ENCODE measurements at places on chromosomes 4 and X.

- no peak for DNase-seq
Observed at GRCh38 chrX:46582325-46582724, 8.8 kb downstream of the CHST7 start.

DNA sequence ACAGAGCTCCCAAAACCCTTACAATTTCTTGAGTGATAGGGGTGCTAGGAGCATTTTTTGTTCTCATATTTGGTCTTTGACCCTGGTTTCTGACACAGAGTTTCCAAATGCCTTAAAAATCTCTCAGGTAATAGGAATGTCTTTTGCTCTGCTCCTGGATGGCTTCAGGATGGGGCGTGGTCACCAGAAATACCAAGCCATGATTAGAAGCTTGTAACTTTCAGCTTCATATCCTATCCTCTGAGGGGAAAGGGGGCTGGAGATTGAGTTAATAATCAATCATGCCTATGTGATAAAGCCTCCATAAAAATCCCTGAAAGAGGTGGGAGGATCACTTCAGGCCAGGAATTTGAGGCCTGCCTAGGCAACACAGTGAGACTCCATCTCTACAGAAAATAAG lies 34.6 kb upstream of the IL9R start:
- no peak for DNase-seq

- DNase-seq, result no peak
Observed at GRCh38 chr4:127229855-127230608, 402.7 kb upstream of the INTU start.

DNA sequence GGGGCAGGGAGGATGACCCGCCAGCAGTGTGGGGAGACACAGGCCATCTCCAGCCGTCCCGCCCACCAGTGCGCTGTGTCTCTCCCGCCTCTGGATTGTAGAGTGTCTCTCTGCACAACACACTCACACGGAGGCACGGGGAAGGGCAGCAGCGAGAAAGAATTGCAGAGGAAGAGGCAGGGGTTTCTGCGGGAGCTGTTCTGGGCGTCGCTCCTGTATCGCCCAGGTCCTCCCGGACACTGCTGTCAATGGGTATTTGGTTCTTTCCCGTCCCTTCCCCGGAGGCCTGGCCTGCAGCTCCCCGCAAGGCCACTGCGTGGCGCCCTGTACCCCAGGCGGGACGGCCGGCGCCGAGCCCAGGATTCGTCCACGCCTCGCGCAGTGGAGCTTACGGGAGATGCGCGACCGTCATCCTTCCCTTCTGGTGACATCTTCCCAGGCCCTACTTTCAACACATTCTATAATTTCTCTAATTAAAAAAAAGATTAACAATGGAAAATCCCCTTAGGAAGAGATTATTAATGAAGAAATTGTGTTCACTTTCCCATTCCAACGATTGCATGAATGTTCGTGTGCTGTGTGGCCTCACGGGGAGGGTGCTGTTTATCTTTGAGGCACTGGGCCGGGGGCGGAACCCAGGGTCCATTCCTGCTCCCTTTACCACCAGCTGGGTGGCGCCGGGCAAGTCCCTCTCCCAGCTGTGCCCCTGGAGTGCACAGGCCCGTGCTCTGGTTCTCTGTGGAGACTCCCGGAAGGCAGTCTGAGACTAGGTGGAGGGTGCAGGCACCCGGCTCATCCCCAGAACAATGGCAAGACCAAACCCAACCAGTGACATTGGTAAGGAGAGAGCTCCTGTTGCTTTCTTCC lies 95.7 kb downstream of the CPZ start:
- DNase-seq, result no peak

DNA sequence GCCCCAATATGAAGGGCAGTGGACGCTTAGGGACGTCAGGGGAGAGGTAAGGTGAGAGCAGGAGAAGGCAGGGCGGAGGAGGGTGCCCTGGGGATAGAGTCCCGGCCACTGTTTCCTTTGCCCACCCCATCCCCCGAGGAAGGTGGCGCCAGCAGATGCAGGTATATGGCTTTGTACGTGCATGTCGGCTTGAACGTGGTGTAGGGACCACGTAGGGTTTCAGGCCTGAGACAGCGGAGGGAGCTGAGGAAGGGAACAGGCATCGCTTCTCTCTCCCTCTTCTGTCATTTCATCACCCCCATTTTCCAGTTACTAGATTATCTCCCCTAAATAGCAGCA lies 97.9 kb downstream of the PHKA2 start:
- DNase-seq, result no peak

GRCh38 chr4:25015012-25015411 lies 15.7 kb downstream of the LGI2 start:
- no peak for DNase-seq

DNA sequence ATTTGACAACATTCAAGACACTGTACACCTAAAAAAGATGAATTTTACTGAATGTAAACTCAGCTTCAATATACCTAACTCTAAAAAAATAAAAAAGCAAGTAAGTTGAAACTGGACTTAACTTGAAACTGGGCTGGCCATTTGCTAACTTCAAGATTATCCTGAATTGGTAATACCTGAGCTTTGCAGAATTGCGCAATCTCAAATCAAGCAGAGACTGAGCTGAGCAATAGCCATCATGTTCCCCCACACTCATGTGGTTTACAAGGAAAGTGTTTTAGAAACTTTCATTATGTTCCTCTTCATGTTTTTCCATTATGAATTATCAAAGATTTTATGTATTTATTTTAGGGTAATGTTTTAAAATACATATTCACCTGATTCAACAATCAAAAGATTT lies 38.7 kb downstream of the ANXA5 start:
- DNase-seq, result no peak

GRCh38 chrX:19443869-19444526 lies 71.3 kb downstream of the MAP3K15 start:
- no peak for DNase-seq

DNA sequence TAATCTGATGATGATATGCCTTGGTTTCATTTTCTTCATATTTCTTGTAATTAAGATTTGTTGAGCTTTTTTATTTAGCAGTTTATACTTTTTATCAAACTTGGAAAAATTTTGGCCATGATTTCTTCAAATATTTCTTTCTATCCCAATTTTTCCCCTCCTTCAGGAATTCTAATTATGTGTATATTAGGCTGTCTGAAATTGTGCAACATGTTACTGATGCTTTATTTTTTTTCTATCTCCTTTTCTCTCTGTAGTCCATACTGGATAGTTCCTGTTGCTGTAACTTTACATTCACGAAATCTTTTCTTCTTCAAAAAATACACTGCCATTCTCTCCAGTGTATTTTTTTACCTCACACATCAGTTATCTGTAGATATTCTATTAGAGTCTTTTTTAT lies 10.8 kb downstream of the THAP6 start:
- DNase-seq, result no peak

- peak; percentile 66 for DNase-seq
Observed at GRCh38 chr4:87375719-87376291, 15.2 kb downstream of the HSD17B11 start.

GRCh38 chr4:83862471-83862870 lies 326.6 kb downstream of the GPAT3 start:
- DNase-seq, result no peak

- DNase-seq, result no peak
Observed at GRCh38 chr4:156901871-156902270, 69.7 kb downstream of the PDGFC start.

- DNase-seq, result peak; percentile 78
Observed at GRCh38 chr4:140149846-140150635, 3.9 kb downstream of the MAML3 start.

DNA sequence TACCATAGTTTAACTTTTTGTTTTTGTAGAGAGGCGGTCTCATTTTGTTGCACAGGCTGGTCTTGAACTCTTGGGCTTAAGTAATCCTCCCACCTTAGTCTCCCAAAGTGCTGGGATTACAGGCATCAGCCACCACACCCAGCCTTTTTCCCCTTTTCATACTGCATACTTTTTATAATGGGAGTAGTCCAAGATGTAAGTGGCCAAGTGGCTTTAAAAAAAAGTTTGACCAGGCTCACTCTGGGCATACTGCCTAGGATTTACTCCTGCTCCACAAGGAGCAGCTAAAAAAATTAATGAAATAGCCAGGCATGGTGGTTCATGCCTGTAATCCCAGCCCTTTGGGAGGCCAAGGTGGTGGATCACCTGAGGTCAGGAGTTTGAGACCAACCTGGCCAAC lies 6.0 kb downstream of the GRSF1 start:
- no peak for DNase-seq

DNA sequence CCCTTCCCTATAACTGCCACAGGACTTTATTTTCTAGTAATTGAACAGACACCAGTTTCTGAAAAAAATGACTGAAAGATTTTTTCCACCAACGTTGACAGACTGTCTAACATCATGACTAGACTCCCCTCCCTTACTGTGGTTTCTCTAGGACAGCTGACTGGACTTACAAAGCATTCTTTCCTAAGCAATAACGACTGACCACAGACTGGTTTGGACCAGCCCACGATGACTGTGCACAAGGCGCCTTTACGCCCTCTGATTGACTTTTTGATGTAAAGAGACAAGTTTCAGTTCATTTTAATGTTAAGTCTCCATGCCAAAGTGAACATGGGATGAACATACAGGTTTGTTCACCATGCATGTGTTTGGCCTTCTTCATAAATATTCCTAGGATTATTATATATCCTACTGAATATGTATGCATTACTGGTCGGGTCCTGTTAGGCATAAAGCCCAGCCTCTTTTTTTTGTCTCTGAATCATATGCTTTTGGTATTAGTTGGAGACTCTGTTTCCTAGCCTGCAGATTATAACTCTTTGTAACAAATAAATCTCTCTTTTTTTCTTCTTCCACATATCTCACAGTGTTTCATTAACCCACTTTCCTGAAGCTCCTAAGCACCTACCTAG lies 50.5 kb upstream of the UGT2B4 start:
- DNase-seq, result no peak

GRCh38 chr4:153013202-153013977 lies 77.3 kb downstream of the FHDC1 start:
- no peak for DNase-seq

- DNase-seq, result no peak
Observed at GRCh38 chr4:185502386-185502785, 30.9 kb upstream of the CCDC110 start.

DNA sequence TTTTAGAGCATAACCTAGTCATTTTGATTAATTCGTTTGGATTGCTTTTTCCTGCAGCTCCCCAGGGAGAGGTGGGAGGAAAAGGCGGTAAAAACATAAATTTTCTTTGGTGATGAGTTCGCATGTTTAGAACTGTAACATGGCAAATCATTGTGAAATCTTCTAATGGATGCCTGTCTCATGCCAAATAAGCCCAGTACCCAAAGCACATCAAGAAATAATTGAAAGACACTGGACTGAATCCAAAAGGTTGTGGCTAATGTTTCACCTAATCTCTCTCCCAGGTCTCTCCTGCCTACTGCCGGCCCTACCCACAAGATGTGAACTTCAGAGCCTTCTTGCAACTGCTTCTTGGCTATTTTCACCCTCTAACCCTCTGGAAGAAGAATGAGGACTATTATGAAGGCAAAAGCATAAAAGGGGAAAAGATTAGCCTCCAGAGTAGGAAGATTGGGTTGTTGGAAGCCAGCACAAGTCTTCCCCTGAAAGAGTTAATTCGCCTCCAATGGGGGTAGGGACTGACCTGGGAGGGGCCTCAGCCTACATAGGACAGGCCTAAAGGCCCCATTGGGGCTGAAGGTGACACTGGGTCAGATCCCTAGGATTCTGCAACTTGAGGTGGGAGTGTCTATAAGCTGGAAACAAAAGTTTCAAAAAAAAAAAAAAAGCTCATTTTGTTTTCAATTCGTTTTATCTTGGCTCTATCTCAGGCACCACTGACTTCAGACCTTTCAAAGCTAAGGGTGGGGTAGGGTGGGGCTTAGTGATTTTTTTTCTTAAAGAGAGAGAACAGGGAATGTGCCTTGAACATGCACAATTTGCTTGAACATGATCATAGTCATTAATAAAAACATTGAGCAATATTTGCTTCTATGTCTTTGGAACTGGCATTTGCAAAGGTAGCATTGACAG lies 278.6 kb upstream of the KLF3 start:
- no peak for DNase-seq

DNA sequence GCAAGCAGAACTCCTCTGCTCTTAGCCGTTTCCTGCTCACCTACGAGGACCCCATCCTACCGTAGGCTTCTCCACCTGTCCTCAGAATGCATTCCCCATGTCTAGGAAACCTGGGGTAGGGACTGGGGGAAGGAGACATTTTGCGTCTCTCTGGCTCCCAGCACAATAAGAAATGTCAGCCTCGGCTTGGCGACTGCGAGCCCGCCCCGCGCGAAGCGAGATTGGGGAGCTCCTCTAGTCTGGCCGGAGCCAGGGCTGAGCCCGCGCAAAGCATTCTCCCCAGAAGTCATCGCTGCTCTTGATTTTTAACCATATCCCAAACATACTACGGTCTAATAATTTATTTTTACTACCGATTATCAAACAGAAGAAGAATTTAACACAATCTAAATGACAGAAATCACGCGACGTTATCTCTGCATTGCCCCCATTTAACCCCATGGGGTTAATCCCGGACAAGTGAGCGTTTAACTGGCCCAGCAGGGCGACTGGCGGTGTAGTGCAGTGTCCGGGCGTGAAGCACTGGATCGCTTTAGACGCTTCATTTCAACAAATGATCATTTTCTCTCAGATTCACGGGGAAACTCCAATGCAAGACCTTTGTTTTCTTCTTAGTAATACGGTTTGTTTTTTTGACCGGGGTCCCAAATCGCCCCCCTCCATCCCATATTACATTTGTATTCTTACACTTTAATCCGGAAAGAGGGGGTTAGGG lies 8.0 kb upstream of the PITX2 start:
- DNase-seq, result no peak

- peak; percentile 90 for DNase-seq
Observed at GRCh38 chr4:121823505-121824170, at the start of gene CCNA2. TSS of gene CCNA2 (minus strand) at chr4:121823883. CDS start at chr4:121823628, 255 bp downstream.

DNA sequence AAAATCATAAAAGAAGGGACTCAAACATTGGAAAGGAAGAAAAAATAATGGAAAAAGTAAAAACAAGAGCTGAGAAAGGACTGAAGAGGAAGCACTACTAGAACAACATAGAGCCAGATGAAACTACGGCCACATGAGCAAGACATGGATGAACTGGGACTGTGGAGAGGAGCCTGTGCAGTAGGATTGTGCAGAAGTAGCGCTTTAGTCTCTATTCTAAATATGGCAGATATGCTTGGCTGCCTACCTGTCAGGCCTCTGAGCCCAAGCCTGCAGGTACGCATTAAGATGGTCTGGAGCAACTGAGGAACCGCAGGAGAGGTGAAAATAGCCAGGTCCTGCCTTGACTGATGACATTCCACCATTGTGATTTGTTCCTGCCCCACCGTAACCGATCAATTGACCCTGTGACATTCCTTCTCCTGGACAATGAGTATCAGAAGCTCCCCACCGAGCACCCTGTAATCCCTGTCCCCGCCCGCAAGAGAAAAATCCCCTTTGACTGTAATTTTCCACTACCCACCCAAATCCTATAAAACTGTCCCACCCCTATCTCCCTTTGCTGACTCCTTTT lies 154.3 kb downstream of the CAMK2D start:
- DNase-seq, result no peak

DNA sequence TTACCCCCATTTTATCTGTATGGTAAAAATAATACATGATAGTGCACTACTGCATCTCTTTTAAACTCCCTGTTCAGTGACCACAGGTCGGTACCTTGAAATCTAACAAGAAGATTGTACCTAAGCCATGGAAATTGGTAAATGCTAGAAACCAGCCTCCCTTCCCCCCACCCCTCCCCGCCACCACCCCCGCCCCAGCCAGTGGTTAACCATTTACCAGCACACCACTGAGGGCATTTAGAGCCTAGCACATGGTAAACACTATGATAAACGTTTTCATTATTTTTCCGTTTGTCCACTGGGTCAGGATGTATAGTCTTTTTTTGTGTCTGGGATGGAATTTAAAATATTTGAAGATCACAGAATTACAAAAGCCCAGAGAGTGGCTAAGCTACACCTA lies 703 bp upstream of the FTSJ1 start:
- DNase-seq, result no peak
